ENCODE measurements at places on chromosomes 5 and 9.

- DNase-seq: no peak
Observed at GRCh38 chr9:81083067-81083466, 606.3 kb downstream of the TLE1 start.

DNA sequence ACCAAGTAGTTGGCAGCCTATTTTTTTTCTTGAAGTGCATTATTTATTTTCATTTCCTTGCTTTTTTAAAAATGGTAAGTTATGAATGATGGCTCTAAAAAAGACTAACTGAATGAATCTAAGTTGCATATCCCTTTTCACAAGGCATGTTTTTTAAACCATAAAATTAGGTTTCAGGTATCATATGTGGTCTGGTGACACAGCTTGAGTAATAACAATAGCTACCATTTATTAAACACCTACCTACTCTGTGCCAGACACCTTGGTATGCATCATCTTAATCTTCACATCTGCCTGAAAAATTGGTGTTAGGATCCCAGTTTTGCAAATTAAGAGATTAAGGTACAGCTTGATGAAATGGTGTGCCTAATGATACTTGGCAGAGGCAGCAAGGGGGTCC lies 4.3 kb upstream of the GABBR2 start:
- DNase-seq: no peak

DNA sequence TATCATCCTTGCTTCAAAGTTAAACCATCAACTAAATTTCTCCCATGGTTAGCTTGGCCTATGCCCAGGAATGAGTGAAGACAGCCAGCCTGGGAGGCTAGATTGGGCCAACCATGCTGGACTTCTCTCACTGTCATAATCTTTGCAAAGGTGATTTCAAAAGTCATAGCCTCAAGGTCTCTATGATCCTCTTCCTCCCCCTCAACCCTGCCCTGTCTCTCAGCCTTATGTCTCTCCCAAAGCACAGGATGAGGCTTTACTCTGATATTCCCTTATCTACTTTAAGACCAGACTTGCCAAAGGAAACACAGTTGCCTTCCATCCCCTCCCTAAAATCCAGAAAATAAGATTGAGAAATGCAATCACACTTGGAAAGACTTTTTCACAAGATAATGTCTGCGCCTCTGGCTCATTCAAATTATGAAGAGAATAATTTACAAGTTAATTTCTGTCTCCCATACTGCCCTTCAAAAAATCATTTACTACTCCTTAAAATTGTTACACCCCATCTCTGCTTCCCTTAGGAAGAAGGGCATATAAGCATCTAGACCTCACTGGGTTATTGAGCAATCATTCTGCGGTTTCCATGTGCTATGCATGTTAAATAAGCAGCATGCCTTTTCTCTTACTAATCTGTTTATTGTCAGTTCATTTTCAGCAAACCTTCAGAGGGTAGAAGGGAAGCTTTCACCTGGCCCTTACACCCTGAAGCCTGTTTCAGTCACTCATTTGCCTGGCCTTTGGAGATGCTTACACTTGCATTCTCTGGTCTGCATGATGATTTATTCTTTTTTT lies 113.8 kb upstream of the ANKRD55 start:
- DNase-seq: no peak

- no peak for DNase-seq
Observed at GRCh38 chr5:75512383-75513074, 838 bp downstream of the POLK start.

- no peak for DNase-seq
Observed at GRCh38 chr5:16600946-16601345, 15.9 kb downstream of the RETREG1 start.

- DNase-seq: no peak
Observed at GRCh38 chr9:76438841-76439588, 20.0 kb upstream of the GCNT1 start.

DNA sequence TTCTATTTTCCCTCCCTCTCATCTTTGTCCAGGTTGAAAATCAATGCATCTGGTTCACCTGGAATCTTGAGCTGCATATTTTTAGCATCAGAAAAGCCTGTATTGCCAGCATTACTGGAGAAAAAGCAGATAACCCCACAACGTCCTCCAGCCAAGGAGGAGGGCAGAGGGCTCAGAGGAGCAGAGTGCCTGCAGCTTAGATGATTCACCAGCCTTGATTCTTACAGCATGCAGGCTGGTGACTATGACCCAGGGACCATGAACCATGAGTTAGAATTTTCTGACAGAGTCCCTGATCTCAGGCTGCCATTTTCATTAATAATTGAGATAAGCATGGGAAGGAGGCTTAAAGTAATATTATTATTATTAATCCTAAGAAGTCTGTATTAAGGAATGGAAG lies 278.2 kb downstream of the BRINP1 start:
- no peak for DNase-seq

- DNase-seq: no peak
Observed at GRCh38 chr5:135279328-135279727, 119.7 kb downstream of the MACROH2A1 start.

GRCh38 chr9:136984464-136985026 lies 1.8 kb downstream of the LCNL1 start:
- DNase-seq: no peak

DNA sequence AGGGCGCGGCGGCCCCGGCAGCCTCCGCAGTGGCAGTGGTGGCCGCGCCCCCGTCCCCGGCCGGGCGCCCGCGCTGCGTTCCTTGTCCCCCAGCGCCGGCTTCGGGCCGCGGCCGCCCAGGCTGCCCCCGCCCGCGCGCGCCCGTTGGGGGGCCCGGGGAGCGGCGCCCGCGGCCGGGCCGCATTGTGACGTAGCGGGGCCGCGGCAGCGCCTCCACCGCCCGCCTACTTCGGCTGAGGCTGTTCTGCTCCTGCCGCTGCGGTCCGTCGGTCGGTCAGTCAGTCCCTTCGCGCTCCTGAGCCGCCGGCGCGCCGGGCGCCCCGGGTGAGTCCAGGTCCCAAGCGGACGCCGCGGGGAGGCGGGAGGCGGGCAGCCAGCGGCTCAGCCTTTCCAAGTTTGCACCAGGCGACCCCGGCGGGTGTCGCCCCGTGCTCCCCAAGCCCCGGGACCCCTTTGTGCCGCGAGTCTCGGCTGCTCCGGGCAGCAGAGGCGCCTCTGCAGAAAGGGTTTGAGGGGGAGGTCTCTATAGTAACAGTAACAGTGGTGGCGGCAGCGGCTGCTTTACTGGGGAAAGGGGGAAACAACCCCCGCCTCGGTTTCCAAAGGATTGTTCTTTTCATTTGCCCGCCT lies at the start of gene SNCAIP:
SNCAIP (plus strand) TSS at position 277 of the 630 bp plus-strand sequence. CDS start 78,898 bp downstream, outside the sequence.
- no peak for DNase-seq

- DNase-seq: no peak
Observed at GRCh38 chr5:5387192-5387591, 35.3 kb upstream of the ICE1 start.

GRCh38 chr5:57715296-57715695 lies 232.7 kb upstream of the ACTBL2 start:
- DNase-seq: no peak

GRCh38 chr5:170307575-170308465 lies 10.2 kb upstream of the LCP2 start:
- no peak for DNase-seq

GRCh38 chr9:136533775-136534157 lies 12.1 kb downstream of the NOTCH1 start:
- DNase-seq: peak; percentile 67

- DNase-seq: no peak
Observed at GRCh38 chr5:11483630-11484029, 420.6 kb downstream of the CTNND2 start.
